NCI-H187 (cell line): ENCODE measurements at places on chromosomes 6 and 20.

DNA sequence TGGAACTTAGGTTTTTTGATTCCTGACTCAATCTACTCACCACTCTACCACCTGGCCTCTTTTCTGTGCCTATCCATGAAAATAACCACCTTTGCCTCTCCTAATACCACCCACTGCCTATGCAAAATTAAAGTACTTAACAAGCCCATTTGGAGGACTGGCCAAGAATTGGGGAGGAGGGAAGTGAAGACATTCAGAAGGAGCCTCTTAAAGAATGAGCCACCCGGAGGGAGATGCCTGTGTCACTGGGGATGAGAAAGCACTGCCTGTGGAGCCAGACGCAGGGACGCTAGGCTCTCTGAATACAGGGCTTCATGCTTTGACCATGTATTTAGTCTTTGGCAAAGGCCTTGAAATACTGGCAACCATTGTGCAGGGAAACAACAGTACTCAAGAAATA is 40.0 kb upstream of the MRPS10 start:
- DNase-seq, result no peak

- no peak for DNase-seq
Measured at GRCh38 chr20:61541537-61541936, 289.5 kb downstream of the CDH4 start.

- peak; percentile 71 for DNase-seq
Measured at GRCh38 chr6:2998998-2999617, 586 bp upstream of the NQO2 start.

DNA sequence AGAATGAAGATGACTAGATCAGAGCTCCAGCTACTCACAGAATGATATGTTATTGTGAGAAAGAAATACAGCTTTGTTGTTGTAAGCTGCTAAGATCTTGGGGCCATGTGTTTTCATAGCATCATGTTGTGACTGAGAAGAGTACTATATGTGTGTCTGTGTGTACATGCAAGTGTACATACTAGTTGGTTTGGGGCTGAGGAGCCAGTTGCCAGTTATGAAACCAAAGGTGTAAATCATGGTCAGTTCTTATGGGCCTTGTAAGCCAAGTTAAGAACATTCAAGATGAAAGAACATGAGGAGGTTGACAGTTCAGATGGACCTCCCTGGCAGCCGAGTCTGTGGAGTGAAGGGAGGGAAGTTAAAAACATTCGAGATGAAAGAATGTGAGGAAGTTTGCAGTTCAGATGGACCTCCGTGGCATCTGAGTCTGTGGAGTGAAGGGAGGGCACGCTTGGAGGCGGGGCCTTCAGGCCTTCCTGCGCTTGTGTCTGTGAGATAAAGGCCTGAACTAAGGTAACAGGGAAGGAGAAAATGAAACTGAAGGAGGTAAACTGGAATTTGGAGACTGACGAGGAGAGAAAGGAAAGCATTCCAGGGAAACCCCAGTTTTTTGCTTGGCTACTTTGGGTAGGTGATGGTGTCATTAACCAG is 13.9 kb downstream of the AFDN start:
- no peak for DNase-seq

DNA sequence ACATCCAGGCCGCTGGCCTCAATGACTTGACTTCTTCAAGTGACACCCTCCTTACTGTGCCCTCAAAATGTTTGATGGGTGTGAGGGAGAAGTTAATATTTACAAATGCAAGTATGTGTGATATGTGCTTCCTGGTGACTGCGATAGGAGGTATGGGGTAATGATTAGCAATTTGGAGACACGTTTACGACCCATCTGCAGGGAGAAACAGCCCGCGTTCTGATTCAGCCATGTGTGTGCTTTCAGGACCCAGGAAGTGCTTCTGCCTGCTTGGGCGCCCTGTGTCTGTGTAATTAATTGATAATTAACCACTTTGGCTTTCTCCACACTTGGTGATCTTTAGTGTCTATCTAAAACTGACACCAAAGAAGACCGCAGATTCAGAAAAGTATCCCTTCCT is 25.0 kb downstream of the SIRPA start:
- DNase-seq, result no peak

GRCh38 chr6:36177166-36177565 is 19.4 kb upstream of the BRPF3 start:
- no peak for DNase-seq

DNA sequence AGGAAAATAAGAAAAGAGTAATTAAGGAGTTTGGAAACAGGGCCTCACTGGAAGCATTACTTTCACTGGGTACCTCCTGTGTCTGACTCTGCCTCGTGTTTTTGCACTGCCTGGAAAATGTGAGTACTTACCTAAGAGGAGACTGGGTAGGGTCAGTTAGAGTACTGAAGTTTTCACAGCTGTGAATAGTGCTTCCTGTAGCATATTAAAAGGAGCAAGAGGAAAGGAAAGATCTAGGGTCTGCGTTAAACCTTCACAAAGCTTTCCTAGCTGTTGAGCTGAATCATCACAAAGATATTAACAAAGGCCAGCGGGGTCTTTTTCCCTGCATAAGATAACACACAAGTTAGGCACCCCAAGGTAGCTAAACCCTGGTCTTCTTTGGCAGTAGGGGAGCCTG is 82.3 kb downstream of the MLIP start:
- no peak for DNase-seq

DNA sequence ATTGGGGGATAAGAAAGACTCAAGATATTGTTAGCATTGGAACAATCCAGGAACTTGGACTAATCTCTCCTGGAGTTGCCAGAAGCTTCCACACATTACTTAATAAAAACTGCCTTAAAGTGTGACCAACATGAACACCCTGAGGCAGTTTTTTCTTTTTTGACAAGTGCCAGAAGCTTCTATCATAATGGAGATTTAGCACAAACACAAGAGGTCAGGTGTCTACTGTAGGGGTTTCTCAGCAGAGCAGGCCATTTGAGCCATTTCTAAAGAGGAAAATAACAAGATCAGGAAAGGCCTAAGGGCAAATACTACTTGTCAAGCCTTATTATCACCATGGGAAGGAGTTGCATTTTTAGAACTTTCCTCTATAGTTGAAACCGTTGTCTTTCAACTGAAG is 361.5 kb downstream of the EPM2A start:
- no peak for DNase-seq

DNA sequence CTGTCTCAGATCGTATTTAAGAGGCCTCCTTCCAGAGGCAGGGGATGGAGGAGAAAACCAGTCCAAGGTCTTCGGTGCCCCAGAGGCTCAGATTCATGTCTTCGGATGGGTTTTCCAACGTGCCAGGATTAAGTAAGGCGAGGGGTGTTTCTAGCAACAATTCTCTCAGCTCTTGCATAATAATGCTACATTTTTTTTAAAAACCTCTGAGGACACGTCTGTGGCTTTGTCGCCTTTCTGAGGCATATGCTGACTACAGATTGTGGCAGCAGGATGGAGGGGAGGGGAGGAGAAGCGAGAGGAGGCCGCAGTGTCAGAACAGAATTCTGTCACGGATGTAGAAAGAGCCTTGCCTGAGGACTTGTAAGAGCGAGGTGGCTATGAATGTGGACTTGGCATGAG is 17.7 kb upstream of the CCDC167 start:
- DNase-seq, result no peak

DNA sequence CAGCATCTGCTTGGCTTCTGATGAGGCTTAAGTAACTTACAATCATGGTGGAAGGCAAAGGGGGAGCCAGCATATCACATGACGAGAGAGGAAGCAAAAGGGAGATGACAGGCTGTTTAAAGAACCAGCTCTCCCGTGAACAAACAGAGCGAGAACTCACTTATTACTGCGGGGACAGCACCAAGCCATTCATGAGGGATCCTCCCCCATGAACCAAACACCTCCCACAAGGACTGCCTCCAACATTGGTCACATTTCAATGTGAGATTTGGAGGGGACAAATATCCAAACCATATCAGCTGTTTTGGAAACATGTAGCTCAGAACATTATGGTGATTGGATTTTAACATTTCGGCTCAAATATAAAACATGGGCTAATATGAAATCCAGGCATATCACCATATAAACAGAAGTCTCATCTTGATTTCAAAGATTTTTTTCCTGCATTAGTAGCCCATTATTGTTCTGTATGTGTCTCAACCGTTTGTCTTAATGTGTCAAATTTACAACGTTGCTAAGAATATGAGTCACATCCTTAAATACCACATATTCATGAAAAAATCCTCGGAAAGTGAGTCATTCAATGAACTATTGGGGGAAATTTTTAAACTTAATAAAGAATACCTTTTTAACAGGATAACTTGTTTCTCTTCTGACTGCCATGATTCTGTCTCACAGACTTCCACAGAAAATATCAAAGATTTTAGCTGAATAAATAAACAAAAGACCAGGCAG is 894.3 kb downstream of the TFAP2A start:
- DNase-seq, result no peak

GRCh38 chr6:107956181-107956580 is 1.8 kb downstream of the SEC63 start:
- no peak for DNase-seq

GRCh38 chr6:19637010-19637409 is 200.2 kb upstream of the ID4 start:
- DNase-seq, result no peak

DNA sequence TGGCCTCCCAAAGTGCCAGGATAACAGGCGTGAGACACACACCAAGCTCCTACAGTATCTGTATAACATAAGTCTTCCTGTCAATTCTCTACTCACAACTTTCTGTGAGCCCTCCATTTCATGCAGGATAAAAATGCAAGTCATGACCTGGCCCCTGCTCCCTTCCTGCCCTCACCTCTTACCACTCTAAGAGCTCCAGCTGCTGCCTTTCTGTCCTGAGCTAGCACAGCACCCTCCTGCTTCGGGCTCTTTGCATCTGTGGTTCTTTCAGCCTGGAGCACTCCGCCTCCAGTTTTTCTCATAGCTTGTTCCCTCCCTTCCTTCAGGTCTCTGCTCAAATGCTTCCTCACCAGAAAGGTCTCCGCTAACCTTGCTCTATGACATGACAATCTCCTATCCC is 23.7 kb upstream of the TRPC4AP start:
- no peak for DNase-seq

- no peak for DNase-seq
Measured at GRCh38 chr6:3001773-3002293, 2.1 kb downstream of the NQO2 start.

DNA sequence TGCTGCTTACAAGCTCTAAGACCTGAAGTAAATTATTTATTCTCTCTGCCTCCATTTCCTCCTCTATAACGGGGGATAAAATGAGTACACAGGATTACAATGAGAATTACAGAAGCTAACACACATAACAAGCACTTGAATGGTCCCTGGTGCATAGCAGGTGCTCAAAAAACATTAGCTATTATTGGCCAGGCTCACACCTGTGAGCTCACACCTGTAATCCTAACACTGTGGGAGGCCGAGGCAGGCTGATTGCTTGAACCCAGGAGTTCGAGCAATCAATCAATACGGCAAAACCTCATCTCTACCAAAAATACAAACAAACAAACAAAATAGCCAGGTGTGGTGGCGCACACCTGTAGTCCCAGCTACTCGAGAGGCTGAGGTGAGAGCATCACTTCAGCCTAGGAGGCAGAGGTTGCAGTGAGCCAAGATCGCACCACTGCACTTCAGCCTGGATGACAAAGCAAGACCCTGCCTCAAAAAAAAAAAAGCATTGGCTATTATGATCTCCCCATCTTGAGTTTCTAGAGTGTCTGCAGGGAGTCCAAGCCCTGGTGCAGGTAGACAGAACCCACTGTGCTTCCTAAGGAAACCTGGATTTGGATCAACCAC is 68.1 kb downstream of the PREX1 start:
- DNase-seq, result peak; percentile 52

DNA sequence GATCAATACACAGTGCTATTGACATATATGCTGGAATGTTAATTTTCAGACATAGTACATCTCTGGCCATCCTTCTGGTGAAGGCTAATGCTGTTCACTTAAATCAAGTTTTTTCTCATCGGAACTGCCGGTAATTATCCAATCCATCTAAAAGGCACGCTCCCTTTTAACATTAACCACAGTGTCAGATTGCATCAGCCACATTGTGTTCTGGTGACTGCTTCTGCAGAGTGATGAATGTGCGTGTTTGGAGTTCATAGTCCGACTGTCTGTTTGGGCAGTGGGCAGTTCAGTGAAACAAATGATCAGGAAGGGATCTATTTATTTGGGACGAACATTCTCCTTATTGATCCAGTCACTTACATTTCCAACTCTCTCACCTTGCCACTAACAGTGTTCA is 49.5 kb downstream of the SOBP start:
- DNase-seq, result no peak

- no peak for DNase-seq
Measured at GRCh38 chr6:151999194-151999593, 191.7 kb downstream of the ESR1 start.

DNA sequence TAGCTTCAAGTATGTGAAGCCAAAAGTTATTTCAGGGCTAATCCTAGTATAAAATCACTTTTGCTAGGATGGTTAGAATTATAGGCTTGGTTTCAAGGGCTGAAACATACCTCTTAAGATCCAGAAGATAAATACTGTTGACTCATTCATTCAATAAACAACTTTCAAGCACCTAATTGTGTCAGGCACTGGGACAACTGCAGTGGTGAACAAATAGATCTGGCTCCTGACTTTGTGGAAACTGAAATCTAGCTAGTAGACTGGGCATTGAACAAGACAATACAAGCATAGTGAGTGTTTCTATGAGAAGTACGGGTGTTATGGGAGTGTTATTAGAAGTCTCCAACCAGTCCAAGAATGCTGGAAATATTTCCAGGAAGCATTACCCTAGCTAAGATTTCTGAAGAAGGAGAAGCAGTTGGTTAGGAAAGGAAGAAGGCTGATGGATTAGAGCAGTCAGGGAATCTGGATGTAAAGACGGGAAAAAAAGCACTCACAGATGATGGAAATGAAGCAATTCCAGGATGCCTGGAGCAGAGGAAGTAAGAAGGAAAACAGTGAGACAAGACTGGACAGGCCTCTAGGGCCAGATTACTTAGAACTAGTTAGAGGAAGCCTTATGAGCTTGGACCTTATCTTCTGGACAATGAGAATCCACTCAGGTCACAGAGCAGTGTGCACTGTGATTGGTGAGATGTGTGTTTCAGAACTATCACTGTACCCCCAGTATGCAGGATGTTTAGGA is 132.6 kb upstream of the RAB32 start:
- DNase-seq, result no peak

- no peak for DNase-seq
Measured at GRCh38 chr6:137762168-137763090, 104.6 kb upstream of the TNFAIP3 start.

- DNase-seq, result no peak
Measured at GRCh38 chr6:120916844-120917243, 417.4 kb downstream of the TBC1D32 start.

- no peak for DNase-seq
Measured at GRCh38 chr6:49888742-49889431, 22.6 kb upstream of the CRISP1 start.
